GF-D8 (cell line): ENCODE measurements at places on chromosomes 3 and 15.

DNA sequence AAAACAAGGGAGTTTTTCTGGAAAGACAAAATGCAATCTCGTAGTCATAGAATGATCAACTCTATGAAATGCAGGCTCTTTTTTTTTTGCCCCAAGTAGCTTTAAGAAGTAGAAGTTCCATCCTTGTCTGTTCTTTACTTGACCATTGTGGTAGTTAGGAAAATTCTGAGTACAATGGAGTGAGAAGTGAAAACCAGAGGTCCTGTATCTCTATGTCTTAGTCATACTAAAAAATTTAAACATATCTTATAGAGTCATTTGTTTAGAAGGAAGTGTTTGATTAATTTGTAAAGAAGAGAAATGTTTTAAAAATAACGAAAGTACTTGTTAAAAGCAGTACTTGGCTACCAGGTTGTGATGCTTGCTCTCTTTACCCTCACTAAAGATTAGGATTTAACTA is 52.4 kb downstream of the PRKCI start:
- DNase-seq = no peak

DNA sequence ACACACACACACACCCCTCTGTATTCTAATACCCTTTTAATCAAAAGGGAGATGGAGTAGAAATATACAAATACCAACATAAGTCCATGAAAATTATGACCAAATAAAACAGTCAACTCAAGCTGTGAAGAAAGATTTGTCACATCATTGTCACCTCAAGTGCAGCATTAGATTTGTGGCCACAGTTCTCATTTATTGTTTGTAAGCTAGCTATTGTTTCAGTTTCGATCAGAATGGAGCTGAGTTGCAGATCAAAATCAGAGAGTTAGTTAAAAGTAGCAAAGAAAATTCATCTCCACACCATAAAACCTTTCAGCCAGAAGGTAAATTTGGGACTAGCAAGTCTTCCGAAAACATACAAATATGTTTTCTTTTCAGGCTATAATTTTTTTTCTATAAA is 267.7 kb upstream of the LMCD1 start:
- DNase-seq = no peak

DNA sequence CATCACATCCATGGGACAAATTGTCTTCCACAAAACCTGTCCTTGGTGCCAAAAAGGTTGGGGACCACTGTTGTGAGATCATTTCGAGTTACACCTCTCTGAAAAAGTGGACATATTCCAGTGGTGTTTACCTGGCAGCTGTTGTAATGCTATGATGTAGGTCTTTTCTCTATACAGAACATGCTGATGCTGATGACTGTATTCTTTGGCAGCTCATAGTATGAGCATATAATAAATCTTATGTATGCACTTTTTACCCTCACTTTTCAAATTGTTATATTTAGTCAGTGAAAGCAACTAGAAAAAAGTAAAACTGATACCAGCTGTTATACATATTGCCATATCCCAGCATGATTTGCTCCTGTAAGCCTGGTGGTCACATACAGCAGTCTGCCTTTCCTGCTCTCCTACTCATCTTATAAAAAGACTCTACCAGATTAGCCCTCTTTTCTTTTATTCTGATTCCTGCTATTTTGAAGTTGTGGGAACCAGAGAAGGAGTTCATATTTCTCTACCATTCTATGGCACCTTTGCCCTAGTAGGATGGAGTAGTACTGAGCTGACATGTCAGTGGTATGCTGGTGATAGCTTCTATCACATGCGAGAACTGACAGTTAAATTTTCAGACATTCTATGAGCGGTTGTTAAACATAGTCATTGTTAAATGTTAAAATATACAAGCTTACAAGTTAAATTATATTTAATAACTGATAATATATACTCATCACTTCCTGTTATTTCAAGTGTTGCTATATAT is 128.7 kb downstream of the FNDC3B start:
- DNase-seq = no peak

- no peak for DNase-seq
Measured at GRCh38 chr3:189249987-189250386, 78.2 kb downstream of the TPRG1 start.

- DNase-seq = no peak
Measured at GRCh38 chr15:25954398-25954797, 91.3 kb upstream of the ATP10A start.

- no peak for DNase-seq
Measured at GRCh38 chr3:59872128-59872527, 822.3 kb upstream of the CFAP20DC start.

DNA sequence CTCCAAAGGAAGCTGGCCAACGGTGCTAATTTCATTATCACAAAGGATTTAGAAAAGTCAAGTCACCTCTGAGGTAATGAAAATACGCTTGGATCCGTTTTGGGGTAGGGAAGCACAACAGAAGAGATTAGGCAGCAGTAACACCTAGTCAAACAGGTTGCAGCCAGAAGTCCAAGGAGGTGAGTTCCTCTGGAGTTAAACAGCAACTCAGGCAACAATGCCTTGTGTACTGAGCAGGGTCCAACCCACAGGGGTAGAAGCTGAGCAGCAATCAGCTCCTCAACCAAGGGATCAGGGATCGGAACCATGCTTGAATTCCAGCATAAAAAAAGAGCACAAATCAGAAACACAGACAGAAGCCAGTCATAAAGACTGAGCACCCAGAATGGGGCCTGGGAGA is 88.1 kb upstream of the SPRED1 start:
- no peak for DNase-seq

- no peak for DNase-seq
Measured at GRCh38 chr3:66361356-66361755, 139.5 kb downstream of the LRIG1 start.

DNA sequence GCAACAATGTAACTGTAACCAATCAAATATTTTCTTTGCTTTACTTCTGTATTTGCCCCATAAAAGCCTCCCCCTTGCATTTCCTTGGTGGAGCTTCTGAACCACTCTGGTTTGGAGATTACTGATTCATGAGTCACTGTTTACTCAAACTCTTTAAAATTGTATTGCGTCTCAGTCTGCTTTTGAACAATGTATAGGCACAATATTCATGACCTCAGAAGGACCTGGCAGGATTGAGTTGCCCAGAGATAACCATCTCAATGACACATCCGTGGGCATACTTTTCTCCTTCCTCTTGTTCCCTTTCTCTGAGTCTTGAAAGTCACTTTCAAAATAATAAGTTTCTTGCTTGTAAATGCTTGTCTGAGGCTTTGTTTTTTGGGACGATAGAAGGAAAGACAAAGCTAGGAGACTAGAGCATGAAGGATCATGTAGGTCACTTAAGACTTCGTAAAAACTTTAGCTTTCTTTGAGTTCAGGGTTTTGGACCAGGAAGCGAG is 57.1 kb upstream of the POU1F1 start:
- peak; percentile 14 for DNase-seq

DNA sequence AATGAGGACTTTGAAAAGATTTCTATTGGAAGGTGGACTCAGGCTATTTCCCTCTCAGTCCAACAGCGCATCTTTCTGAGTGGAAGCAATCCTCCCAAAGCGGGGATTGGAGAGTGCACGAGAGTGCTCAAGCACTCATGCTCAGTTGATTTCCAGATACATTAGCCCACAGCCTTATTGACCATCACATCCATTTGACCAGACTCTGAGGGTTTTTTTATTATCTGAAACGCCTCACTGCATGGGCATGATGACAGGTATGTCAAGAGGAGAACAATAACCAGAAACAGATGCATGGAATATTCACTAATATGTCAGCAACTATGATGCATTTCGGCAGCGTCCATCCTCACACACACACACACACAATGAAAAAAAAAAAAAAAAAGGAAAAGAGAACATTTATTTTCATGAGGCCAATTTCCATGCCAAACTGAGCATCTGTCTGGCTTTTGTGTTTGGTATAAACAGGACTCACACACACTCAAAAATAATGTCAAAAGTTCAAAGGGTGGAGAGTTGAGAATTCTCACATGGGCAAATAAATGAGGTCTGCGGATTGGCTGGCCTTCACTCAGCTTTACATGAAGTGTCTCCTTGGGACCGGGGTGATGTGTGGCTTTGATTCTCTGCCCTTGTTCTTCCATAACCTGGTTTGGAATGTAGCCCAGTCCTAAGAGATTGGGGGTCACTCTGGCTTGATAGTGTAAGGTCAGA is 371.6 kb downstream of the MCTP2 start:
- no peak for DNase-seq

DNA sequence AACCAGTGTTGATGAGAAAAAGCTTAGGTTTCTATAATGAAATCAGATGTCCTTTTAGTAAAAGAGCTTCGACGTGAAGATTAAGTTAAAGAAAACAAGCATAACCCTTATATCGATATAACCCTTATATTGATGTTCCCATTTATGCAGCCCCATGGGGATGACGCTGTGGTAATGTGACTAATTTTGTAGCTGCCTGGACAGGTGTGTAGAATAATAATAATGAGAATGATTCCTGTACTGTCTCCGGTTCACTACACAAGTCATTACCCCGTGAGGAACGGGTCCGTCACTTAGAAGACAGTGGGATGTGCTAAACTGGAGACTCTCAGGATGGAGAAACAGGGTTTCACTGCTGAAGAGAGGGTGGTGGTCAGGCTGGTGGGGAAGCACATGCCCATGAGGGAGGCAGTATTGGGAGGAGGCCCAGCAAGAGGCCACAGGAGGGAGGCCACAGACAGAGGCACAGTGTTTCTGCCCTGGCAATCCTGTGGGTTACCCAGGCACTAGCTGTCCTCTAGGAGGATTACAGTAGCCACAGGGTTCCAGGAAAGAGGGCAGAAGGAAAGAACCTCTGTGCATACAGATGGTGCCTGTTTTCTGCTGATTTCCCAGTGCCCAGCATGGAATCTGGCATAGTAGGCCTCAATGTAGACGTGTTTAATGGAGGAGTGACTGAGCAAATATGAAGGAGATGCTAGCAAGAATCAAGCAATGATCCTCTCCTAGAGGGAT is 191.1 kb upstream of the TSC22D2 start:
- DNase-seq = no peak

- no peak for DNase-seq
Measured at GRCh38 chr15:69629631-69630161, 177.1 kb downstream of the RPLP1 start.

GRCh38 chr3:58746758-58747157 is 80.2 kb upstream of the FAM3D start:
- DNase-seq = no peak

- no peak for DNase-seq
Measured at GRCh38 chr3:61629442-61629841, 68.1 kb downstream of the PTPRG start.

DNA sequence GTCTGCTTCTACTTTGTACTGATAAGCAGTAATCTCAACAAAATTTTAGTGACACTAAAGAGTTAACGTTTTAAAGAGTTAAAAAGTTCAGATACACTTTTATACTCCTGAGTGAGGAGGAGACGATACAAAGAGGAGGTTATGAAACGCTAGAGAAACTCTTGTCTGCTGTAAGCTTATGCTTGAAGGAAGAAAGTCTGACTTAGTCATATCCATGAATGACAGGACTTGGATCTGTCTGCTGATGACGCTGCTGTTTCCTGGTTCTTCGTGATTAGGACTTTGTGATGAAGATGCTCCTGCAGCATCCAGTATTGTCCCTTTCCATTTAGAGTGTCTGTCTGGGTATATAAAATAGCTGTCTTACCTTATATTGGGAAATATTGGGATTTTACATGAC is 15.8 kb downstream of the TCF12 start:
- no peak for DNase-seq

DNA sequence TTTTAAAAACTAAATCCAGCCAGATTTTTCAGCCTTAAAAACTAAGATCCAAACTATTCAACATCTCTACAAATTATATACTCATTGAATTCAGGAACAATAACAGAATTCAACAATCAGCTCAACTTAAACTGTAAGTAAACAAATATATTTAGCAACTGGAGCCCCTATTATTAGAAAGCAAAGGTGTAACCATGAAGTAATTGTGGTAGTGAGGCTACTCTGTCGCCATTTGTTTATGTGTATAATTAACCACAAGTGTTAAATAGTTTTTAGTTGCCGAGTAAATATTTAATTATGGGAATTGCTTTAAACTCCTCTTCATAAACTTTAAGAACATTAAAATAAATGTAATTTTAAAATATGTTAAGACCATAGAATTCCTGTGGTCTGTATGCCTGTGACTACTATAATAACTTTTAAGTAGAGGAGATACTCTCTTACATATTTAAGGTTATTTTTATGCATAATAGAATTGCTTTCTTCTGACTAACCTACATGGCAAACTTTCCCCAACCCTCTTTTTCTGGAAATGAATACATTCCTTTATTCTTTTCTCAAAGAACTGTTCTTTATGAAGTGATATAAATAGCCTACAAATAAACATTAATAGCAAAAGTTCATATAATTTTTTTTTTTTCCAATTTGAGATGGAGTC is 51.2 kb downstream of the MFN1 start:
- DNase-seq = no peak

GRCh38 chr3:141388395-141388794 is 20.1 kb downstream of the ZBTB38 start:
- no peak for DNase-seq

DNA sequence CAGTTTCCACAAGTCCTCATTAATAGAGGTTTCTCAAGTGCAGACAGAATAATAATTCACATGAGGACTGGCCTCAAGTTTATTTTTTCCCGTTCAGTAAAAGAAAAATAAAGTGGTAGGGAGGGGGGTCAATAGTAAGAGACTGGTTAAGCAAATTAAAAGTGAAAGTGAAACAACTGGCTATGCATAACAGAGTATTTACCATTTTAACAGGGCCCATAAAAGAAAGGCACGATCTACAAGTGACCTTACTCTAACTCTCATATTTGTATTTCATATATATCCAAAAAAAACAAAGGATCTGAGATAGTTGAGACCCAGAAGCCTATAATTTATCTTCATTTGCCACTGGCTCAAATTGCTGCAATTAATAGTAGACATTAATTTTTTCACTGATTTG is 686.3 kb downstream of the NTRK3 start:
- DNase-seq = no peak

DNA sequence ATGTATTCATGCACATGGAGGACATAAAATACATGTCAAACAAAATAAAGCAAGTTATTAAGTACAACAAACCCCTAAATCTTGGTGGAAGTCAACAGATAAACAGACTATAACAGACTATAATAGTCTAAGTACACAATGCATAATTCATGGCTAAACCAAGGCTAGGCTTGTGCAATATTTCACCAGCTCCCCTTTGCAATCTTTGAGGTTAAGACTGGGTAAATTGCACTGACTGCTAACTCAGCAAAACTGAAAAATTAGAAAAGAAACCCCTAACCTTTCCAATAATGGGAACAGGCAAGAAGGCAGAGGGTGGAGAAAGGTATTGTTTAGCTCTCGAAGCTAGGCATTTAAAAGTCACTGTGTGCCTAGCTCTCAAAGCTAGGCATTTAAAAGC is 304.9 kb upstream of the WNT5A start:
- no peak for DNase-seq

GRCh38 chr3:36695769-36696137 is 68.6 kb downstream of the DCLK3 start:
- no peak for DNase-seq

- DNase-seq = peak; percentile 11
Measured at GRCh38 chr3:129824926-129825541, 68.5 kb downstream of the TMCC1 start.

- no peak for DNase-seq
Measured at GRCh38 chr3:36833160-36833814, 68.9 kb upstream of the DCLK3 start.
